ENCODE measurements at places on chromosomes 5 and 9. TPM values are rescaled to one million over a fixed set of nuclear protein-coding genes. Genes with fewer than 3 reads are reported as not detected.

ZBED3 gene
- 1.6 TPM for total RNA-seq

GRCh38 chr5:143354025-143354424, 49.5 kb downstream of the NR3C1 start:
- DNase-seq = no peak

CCNI2 gene
- 0.07 TPM for total RNA-seq

- no peak for DNase-seq
Observed at GRCh38 chr9:98259791-98260190, 4.3 kb upstream of the TBC1D2 start.

LCP2 gene
- total RNA-seq = 0.21 TPM

- DNase-seq = no peak
Observed at GRCh38 chr9:124497441-124497840, 9.8 kb downstream of the NR5A1 start.

- peak; percentile 73 for DNase-seq
Observed at GRCh38 chr5:138466125-138466899, 1.0 kb downstream of the EGR1 start.

DNA sequence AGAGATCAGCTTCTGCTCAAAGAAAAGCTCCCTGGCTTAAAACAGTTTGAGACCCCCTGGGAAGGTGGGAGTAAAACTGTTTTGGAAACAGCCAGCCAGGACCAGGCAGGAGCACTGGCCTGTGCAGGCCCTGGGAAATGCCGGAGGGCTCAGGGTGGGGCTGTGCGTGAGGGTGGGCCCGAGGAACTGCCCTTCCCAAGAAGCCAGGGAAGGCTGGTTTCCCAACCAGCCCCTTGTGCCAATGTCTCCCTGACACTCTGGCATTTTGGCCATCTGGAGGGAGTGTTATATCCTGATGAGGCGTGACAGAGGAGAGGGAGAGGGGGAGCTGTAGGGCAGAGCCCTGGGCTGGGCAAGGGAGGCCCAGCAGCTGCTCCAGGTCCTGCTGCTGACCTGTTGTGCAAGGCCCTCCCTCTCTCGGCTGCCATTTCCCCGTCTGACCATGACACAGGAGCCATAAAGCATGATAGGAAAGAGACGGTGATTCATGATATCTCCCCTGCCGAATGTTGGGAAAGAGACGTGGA, 16.1 kb downstream of the OLFML2A start:
- DNase-seq = peak; percentile 57

GRCh38 chr5:130400091-130400490, 495.8 kb downstream of the CHSY3 start:
- no peak for DNase-seq

DNA sequence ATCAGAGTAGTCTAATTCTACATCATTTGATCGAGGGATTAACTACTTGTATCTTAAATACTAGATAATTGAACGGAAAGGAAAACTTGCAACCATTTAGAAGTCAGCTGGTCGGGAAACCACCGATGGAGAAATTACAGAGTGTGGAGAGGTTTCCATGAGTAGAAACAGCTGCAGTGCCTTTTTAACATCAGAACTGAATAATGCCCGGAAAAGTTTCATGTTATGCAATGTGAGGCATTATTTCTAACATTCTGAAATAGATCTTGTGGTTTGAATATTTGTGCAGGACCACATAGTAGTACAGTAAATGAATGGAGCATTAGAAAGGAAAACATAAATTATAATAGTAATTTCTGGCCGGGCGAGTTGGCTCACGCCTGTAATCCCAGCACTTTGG, 88.1 kb upstream of the RNF180 start:
- no peak for DNase-seq

DNA sequence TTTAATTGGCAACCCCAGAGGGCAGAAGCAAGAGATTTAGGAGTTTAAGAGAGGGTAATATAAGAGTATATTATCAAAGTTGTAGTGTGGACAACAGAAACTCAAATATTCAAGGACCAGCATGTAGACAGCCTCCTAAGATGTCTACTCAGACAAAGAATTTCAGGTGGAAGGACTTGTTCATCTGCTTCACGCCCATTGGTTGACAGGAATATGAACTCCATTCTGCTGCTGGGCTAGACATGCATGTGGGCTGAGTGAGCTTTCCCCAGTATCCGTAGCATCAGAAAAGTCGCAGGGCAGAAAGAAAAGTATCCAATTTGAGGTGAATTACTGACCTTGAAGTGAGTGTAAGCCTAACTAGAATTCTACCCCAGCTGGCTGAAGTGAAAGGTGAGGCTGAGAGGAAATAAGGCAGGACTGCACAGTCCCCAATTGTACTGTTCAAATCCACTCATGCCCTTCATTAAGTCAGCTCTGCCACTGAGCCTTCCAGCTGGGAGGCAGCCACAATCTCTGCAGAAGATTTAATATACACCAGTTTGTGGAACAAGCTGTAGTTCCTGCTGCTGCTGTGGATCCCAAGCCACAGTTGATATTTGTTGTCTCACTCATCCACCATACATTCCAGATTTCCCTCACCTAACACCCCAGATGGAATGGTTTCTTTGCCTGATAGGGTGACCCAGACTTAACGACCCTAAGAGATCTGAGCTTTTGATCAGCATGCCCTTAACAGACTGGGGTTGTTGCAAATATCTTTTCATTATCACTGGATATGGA, 41.2 kb downstream of the PDCD1LG2 start:
- no peak for DNase-seq

DNA sequence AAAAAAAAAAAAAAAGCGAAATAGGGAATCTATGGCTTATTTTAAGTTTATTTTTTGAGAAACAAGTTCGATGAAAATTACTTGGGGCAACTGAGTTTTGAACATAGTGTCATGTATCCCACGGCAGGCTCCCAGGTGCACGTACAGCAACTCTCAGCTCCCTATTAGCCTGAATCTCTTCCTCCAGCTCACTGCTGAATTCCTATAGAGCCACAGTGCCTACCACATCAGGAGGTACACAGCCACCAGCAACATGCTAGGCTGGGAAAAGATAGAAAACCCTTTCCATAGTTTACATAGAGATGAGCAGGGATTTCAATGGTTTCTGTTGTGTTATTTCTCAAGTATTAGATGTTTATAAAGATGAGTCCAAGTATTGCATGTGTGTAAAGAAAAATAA, 115.9 kb upstream of the RGMB start:
- peak; percentile 16 for DNase-seq

- no peak for DNase-seq
Observed at GRCh38 chr5:160333721-160334120, 21.4 kb upstream of the CCNJL start.

- DNase-seq = peak; percentile 87
Observed at GRCh38 chr9:131546336-131547084, 1.2 kb downstream of the PRRT1B start.

GRCh38 chr5:57176350-57176857, 2.5 kb downstream of the GPBP1 start:
- DNase-seq = no peak

DNA sequence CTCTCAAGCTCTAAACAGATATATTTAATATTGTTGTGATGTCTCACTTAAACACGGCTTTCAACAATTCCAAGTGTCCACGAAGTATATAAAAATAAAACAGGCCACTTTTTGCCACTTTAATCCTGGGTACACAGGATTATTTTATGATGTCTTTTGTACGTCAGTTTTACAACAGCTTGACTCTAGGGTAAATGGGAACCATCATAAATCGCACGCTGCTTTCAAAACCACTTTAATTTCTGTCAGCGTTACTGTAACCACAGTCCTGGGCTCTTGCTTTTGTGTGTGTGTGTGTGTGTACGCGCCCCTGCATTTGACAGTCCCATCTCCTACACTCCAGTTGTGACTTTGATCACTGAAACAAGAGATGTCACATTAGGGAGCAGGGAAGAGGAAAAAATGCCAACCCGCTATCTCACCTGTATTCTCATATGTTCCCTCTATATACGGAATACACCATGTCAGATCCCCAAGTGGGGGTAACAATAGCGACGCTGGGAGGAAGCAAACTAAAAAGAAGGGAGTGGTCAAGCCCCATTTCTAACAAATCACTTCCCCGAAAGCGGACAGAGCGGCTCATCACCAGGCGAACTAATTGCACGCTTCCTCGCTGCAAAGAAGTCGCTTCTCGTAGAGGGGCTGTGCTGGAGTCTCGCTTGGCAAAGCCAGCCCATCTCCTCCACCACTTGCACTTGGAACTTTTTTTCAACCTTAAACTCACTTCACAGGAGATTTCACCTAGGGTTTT, 1.2 kb downstream of the BNC2 start:
- DNase-seq = peak; percentile 49

- DNase-seq = no peak
Observed at GRCh38 chr9:37998881-37999587, 70.0 kb downstream of the SHB start.

DNA sequence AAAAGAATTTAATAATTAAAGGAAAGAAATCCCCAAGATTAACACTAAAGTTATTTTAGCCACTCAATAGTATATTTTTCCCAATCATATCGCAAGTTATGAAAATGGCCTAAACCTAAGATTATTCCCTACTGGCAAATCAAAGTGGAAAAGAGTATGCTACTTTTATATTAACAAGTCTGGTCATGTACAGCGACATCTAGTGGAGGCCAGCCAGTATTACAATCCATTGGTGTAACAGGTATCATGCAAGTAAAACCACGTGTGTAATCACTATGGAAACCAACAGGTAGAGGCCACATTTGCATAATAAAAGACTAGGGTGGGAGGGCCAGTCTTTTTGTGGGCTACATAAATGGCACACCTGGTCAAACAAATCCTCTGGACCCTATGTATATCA, 976.4 kb upstream of the CDH9 start:
- DNase-seq = peak; percentile 0

- no peak for DNase-seq
Observed at GRCh38 chr5:66354422-66354821, 210.3 kb downstream of the SREK1 start.

DNA sequence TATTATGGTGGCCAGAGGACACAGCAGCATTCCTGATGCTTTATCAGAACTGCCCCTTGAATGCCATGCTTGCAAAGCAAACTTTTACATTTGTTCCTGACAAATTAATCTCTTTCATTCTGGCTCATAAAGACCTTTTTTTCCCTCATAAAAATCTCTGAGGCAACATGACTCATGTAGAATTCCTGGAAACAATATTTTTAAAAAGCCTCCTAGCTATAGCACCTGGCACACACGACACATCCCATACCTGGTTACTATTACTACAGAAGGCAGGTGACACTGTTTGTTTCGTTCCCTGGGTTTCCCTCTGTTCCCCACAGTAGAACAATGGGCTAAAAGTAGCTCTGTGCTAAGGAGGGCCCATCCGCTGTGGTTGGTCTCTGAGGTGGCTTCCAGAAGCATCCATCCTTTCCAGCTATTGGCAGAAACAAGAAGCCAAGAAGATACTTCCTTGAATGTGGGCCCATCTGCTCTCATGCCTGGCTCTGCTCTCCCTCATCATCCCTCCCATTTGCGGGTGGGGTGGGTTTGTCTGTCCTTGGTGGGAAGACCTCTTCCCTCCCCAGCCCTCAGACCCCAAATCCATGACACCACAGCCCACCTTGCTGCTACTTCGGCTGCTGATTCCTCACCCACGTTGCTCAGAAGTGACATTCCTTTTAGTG, 59.1 kb downstream of the GALNT12 start:
- no peak for DNase-seq

DNA sequence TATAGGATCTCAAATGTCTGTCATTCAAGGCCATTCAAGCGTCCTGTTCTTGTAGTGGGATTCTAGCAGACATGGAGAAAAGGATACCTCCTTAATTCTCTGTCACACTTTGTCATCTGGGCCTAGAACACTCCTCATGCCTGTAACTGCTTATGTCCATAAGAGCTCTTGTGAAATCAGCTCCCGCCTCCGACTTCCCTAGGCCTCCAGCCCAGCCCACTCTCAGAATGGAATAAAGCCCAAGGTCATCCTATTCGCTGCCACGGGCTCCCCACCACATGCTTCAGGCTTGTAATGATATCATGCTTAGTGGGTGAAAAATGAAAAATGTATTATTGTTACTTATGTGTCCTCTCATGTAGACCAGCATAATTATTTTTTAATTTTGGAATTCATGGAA, 632.5 kb downstream of the ISL1 start:
- no peak for DNase-seq

NPR2 gene
- 7.5 TPM for total RNA-seq

DNA sequence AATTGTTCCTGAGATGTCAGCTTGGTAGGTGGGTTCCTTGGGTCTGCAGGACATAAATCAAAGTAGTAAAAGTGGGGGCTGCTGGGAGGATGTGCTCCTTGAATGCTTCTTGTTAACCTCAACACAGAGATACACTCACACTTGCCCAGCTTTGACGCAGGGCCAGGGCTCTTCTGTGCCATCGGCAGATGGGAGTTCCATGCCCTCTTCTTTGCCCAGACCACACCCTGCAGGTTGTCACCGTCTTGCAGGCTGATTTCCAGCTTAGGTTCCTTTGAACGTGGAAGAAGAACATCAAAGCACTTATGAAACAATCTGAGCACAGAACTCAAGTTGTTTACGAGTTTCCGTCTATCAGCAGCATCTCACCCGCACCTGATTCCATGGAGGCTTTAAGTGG, 11.0 kb downstream of the DBH start:
- no peak for DNase-seq

GRCh38 chr5:173304591-173304988, 23.6 kb downstream of the STC2 start:
- no peak for DNase-seq

NUTM2G gene
- total RNA-seq = 0.07 TPM

FLT4 gene
- 7.2 TPM for total RNA-seq

ANKRD20A1 gene
- not detected for total RNA-seq

CHSY3 gene
- 1.1 TPM for total RNA-seq

All from H7 (cell line).